HT-29 (cell line): ENCODE measurements at places on chromosomes 7 and 10. TPM values are rescaled to one million over a fixed set of nuclear protein-coding genes. Genes with fewer than 3 reads are reported as not detected.

Gene PTF1A
- not detected in 2 replicates for total RNA-seq

Gene TMEM130
- not detected in 2 replicates for total RNA-seq

Gene ACBD5
- total RNA-seq: 13.5 and 14.2 TPM in 2 replicates

Gene KLF14
- not detected in 2 replicates for total RNA-seq

DNA sequence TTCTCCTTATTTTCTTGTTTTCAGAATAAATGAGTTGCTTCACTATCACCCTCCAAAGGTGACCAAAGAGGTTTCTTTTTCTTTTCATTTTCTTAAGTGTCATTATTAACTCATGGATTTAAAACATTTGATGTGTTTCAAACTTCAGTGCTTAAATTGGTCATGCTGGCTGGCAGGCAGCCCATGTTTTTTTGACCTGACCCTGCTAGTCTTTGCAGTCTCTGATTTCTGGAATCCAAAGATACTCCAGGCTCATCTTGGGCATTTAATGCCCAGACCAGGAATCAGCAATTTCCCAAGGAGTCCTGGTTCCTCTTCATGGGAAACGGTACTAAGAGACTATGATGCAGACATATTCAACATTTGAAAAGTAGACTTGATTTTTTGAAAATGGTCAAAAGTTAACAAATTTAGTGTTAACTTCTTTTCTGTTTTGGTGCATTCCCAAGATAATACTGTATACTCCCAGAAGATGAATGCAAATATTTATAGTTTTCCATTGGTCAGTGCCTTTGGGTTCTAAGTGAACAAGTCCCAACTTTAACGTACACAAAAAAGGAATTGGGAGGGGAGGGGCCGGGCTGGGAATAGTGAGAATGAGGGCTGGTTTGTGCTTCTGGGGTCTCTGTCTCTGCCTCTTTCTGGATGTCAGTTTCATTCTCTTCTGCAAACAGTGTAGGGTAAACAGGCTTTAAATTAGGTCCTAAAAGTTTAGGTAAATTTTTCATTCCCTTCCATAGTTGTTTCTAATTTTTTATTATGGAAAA lies 19.8 kb downstream of the NUB1 start:
- no peak for DNase-seq

- DNase-seq: no peak
These were observed 245.1 kb downstream of the STK31 start for GRCh38 chr7:23955145-23955544.

DNA sequence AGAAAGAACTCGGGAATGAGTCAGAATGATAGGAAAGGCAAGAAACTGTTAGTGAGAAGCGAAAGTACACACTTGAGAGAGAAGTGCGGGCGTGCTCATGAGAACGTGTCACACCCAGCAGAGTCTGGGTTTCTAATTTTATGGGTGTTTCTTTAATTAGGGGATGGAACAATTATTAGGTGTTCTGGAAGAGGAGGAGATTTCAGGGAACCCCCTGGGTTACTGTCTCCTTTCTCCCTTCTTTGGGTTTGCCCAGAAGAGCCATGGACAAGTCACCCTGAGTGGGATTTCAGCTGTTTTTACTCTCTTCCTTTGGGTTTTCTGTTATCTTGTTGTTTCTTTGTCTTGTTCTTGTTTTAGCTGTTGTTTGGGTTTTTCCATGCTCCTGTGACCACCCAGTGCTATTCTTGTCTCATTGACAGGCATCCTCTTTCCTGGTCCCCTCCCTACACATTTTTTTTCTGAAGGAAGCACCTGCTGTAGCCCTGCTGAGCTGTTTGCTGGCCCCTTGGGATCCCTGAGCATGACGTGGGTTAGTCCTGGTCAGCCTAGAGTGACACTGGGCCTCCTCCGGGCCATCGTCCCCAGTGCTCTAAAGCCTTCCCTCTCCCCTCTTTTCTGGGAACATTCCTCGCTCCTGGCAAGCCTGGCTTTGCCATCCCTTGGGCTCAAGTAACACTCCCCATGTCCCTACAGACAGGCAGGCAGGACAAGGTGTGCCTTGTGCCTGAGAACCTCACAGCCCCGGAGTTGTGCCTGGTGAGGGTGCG lies 3.5 kb downstream of the SH2D4B start:
- no peak for DNase-seq

GRCh38 chr7:7104971-7105370 lies 77.4 kb upstream of the C1GALT1 start:
- no peak for DNase-seq
